ENCODE measurements at places on chromosomes 13 and 19. TPM values are rescaled to one million over a fixed set of nuclear protein-coding genes. Genes with fewer than 3 reads are reported as not detected.

GRCh38 chr13:110483386-110483968 lies 78.0 kb downstream of the RAB20 start:
- peaks cover 13% of the 10 kb centered on the region for H3K27me3 ChIP-seq
- no peaks in the 10 kb centered on the region for H3K36me3 ChIP-seq
- H3K4me3 ChIP-seq, result no peak overlapping the region
- no peaks in the 10 kb centered on the region for H3K4me1 ChIP-seq

GCDH gene
- total RNA-seq, result 23.6 TPM

DNA sequence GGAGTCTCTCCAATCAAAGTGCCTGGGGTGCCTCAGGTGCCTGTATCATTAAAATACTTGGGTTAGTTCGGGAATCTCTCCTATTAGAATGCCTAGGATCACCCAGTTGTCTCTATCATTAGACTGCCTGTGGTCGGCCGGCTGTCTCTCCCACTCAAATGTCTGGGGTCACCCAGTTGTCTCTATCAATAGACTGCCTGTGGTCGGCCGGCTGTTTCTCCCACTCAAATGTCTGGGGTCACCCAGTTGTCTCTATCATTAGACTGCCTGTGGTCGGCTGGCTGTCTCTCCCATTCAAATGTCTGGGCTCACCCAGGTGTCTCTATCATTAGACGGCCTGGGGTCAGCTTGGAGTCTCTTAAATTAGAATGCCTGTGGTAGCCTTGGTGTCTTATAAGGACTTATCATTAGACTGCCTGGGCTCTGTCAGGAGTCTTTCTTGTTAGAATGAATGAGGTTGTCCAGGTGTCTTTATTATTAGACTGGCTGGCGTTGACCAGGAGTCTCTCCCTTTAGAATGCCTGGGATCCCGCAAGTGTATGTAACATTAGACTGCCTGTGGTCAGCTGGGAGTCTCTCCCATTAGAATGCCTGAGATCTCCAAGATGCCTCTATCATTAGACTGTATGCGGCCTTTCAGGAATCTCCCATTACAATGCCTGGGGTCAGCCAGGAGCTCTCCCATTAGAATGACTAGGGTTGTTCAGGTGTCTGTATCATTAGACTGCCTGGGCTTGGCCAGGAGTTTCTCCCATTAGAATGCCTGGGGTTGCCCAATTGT lies 1555.5 kb downstream of the UQCRFS1 start:
- H3K27ac ChIP-seq, result no peak overlapping the region
- no peaks in the 10 kb centered on the region for H3K4me1 ChIP-seq
- no peaks in the 10 kb centered on the region for H3K36me3 ChIP-seq
- no peak overlapping the region for H3K4me3 ChIP-seq
- no peak for DNase-seq
- H3K27me3 ChIP-seq, result no peaks in the 10 kb centered on the region

SPTBN4 gene
- 0.80 TPM for total RNA-seq

DNA sequence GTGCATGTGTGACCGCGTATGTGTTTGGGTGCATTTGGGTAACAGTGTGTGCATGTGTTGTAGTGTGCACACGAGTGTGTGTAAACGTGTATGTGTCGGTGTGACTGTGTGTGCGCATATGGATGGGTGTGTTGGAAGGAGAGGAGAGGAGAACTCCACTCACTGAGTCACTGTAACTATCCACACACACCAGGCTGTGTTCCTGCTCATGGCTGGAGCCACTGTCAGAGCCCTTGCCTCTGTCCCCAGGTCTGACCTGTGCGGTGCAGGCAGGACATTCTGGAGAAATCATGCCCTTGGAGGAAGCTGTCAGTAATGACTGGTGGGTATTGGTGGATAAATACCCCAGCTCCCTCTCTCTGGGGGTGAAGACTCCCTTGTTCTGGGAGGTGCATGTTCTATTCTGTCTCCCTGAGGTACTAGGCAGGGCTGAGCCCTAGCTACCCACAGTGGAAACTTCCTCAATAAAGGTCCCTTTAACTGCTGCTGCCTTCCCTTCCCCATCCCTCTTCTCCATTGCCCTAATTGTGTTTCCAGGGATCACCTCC lies 48.4 kb downstream of the CYP4F22 start:
- no peak for DNase-seq
- peak overlapping the region; percentile 82 for H3K4me3 ChIP-seq
- peaks cover 14% of the 10 kb centered on the region for H3K27me3 ChIP-seq
- H3K36me3 ChIP-seq, result peaks cover 9% of the 10 kb centered on the region

OVOL3 gene
- total RNA-seq, result not detected

GRCh38 chr19:2758601-2759313 lies 18.9 kb upstream of the SLC39A3 start:
- H3K4me1 ChIP-seq, result no peaks in the 10 kb centered on the region
- DNase-seq, result no peak
- no peaks in the 10 kb centered on the region for H3K27me3 ChIP-seq
- peaks cover 50% of the 10 kb centered on the region for H3K36me3 ChIP-seq
- H3K27ac ChIP-seq, result no peak overlapping the region
